ENCODE measurements at places on chromosomes 5 and 9.

DNA sequence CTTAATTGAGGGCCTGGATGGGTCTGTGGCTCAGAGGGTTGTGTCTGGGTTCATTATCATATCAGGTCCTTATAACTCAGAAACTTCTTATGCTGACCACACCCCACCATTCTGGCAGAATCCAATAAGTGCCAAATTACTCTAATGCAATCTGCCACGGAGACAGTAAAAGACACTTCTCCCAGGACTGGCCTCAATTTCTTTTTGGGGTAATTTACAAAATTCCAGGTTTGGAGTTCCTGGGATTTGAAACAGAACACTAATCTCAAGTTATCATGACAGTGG lies 187.8 kb downstream of the GNAQ start:
- no peak for DNase-seq

GRCh38 chr5:143019614-143020515 lies 249.7 kb downstream of the ARHGAP26 start:
- DNase-seq, result no peak

DNA sequence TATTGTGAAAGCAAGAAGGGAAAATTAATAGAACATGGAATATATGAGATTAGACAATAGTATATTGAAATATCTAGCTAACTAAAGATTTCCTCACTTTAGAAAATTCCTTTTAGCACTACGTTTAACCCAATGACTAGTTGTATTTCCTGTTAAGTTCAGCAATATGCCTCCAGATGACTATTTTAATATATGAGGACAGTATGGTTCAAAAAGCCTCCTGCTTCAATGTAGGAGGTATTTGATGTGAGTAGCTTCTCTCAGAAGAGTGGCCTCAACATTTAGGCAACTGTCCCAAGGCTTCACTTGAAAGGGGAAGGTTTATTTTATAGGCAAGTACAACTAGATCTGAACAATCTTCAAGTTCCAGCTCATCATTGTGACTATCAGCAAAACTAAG lies 2.0 kb upstream of the MEF2C start:
- DNase-seq, result no peak

GRCh38 chr5:92330365-92330764 lies 947.2 kb upstream of the ARRDC3 start:
- DNase-seq, result no peak

DNA sequence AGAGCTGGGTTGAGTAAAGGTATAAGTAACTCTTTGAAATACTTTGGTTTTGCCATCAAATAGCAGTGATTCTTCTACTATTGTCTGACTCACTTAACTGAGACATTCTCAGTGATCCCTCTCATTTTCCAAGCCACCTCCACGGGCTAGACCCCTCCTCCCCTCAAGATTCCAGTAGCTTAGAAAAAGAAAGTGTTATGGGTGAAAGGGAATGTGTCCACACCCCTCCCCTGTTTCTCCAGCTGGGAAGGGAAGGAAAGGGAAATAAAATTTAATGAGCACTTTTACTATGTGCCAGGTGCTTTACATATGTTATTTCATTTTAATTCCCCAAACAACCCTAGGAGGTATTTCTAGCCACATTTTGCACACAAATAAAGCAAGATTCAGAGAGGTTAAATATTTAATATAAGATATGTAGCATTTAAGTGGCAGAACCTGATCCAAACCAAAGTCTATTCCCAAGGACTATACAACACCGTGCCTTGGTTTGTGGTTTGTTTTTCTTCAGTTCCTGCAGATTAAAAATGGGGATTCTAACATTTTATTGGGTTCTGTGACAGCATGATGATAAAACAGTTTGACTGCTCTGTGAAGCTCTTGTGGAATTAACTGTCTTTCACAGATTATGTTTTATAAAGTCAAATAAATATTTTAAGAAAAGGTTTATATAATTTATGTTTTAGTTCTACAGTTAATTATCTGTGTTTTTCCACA lies 135.9 kb downstream of the ZSWIM6 start:
- DNase-seq, result no peak

GRCh38 chr5:14226992-14227391 lies 83.8 kb downstream of the TRIO start:
- no peak for DNase-seq

GRCh38 chr9:108671176-108671575 lies 184.6 kb downstream of the ACTL7B start:
- no peak for DNase-seq

- DNase-seq, result no peak
Measured at GRCh38 chr9:25350011-25350410, 328.2 kb downstream of the TUSC1 start.

GRCh38 chr9:116599342-116599884 lies 87.7 kb upstream of the TRIM32 start:
- DNase-seq, result no peak

- DNase-seq, result no peak
Measured at GRCh38 chr5:138274189-138274853, at the start of gene GFRA3. TSS of gene GFRA3 (minus strand) at chr5:138274621. CDS start at chr5:138274424, 197 bp downstream.

GRCh38 chr9:13915131-13915530 lies 398.8 kb downstream of the NFIB start:
- no peak for DNase-seq

DNA sequence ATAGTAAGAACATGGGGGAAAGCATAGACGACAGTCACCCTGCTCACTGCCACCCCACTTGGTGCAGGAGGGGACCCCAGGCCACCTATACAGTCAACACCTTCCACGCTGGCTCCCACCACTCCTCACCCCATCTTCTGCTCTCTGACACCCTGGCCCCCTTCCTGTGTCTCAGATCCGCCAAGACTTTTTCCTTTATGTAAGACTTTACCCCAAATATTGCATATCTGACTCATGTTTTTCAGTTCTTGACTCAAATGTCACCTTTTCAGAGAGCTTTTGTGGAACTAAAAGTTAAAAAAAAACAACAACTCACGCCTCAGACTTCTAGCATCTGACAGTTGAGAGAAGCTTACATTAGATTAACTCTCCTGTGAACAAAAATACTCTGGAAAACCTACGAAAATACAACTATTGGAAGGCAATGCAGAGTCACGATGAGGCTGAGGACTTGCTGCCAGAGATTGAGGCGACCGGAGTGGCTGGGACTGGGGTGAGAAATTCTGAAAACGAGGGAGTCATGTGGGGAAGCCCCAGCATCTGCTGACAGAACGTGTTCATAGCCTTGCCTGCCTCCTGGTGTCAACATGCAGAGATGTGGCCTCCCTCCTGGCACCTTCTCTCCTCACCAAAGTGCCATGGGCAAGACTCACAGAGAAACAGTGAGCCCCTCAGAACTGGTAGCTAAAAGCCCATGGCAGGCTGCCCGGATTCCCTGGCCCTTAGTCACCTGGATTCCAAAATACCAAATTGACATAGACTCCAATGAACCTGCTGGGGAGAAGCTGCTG lies 22.4 kb upstream of the FCN2 start:
- DNase-seq, result no peak

- no peak for DNase-seq
Measured at GRCh38 chr5:115801152-115801551, 15.3 kb downstream of the CDO1 start.

DNA sequence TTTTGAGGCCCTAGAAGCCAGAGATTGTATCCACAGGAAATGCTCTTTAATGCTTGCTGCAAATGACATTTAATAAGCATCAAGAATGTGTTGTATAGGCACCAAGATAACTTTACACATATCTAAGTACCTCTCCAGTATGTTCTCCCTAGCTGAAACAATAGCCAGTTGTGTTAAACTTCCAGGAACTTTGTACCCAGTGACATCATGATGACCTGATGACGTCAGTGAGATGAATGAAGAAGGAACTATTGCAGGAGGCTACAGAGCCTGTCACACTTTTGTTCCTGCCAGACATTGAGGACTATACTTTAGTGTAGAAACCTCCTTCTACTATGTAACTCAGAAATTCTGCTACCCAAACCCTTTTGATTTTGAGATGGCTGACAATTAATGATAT lies 129.8 kb downstream of the CD180 start:
- DNase-seq, result no peak

- no peak for DNase-seq
Measured at GRCh38 chr5:165805756-165806155, 2300.3 kb downstream of the MAT2B start.

Data from NCI-H1930 (cell line).